CD4-positive, CD25-positive, alpha-beta regulatory T cell (primary cell): ENCODE measurements at places on chromosomes 6 and 20.

GRCh38 chr20:36314734-36315544, 8.8 kb downstream of the DLGAP4 start:
- H3K27me3 ChIP-seq: no peaks in the 10 kb centered on the region
- no peaks in the 10 kb centered on the region for H3K36me3 ChIP-seq
- DNase-seq: no peak
- no peaks in the 10 kb centered on the region for H3K4me1 ChIP-seq
- no peak overlapping the region for H3K27ac ChIP-seq

- no peak overlapping the region for H3K4me3 ChIP-seq
- H3K36me3 ChIP-seq: no peaks in the 10 kb centered on the region
- no peak overlapping the region for H3K27ac ChIP-seq
- no peaks in the 10 kb centered on the region for H3K4me1 ChIP-seq
Observed at GRCh38 chr6:2310042-2310441, 64.6 kb upstream of the GMDS start.

GRCh38 chr20:63734946-63735858, 1.3 kb upstream of the LIME1 start:
- peaks cover 15% of the 10 kb centered on the region for H3K36me3 ChIP-seq
- no peak overlapping the region for H3K4me3 ChIP-seq
- peaks cover 53% of the 10 kb centered on the region for H3K4me1 ChIP-seq
- DNase-seq: no peak

DNA sequence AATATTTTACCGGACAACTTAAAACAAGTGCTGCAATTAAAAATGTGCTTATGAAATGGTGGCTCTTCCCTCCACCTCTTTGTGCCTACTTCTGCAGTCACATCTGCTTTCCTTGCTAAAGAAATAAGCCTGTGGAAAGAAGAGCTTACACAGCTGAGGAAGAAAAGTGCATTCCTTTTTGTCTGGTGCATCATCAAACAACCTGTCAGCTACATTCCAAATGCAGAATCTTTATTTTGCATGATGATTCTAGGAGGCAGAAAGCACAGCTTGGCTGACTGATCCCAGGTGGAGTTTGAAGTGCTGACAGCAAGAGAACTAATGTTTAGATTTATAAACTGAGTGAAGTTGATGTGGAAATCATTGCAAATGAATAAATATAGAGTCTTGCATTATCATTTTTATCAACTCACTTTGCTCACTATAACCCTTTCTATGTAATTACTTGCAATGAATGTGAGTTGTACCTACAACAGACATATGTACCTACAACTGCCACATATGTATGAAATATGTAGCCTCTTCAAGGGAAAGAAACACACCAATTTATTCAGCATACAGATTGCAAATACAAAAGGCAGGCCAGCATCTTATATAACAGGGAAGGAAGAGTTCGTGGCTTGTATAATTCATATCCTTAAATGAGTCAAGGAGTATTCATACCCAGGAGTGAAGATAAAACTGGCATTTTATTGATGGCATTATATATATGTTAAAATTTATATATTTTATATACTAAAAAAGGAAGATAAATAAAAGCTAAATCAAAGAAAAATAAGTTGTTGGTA, 223.4 kb upstream of the MCHR2 start:
- H3K27me3 ChIP-seq: no peaks in the 10 kb centered on the region
- no peaks in the 10 kb centered on the region for H3K36me3 ChIP-seq
- H3K4me1 ChIP-seq: no peaks in the 10 kb centered on the region

- H3K27ac ChIP-seq: no peak overlapping the region
- no peak overlapping the region for H3K4me3 ChIP-seq
- peaks cover 1% of the 10 kb centered on the region for H3K27me3 ChIP-seq
- H3K4me1 ChIP-seq: no peaks in the 10 kb centered on the region
Observed at GRCh38 chr20:9590189-9590588, 75.8 kb downstream of the LAMP5 start.

DNA sequence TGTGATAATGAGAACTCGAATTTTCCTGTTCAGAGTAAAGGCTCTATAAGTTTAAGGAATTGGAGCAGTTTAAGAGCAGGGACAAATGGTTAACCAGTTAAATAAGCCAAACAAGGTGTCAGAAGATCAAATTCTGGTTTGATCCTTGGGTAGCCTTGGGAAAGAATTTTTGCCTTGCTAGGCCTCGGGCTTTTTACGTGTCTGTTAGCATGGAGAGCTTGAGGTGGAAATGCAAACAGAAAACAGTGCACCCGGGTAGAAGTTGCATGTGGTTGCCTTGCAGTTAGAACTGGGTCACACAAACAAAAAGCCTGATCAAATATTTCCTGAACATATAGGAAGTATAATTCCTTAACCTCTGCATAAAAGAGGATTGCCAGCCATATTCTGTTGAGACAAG, 58.3 kb downstream of the RIN2 start:
- H3K4me1 ChIP-seq: no peaks in the 10 kb centered on the region
- H3K27ac ChIP-seq: no peak overlapping the region
- H3K4me3 ChIP-seq: no peak overlapping the region
- peaks cover 3% of the 10 kb centered on the region for H3K27me3 ChIP-seq
- no peaks in the 10 kb centered on the region for H3K36me3 ChIP-seq

DNA sequence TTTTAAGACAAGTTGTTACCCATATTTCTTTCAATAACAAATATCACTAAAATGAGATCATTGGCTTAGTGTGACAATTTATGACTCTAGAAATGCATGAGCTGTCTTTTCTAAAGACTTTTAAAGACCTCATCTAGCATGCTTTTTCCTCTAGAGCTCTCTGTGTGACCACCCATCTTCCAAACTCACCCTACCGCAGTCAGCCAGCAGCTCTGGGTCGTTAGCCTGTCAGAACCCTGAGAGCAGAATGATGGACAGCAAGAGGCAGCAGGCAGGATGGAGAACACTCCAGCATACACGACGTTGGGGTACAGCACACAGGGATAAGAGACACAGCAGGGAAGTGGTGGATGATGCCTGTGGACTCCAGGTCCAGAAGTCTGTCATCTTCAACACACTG, 45.1 kb upstream of the TBX18 start:
- no peaks in the 10 kb centered on the region for H3K4me1 ChIP-seq
- no peaks in the 10 kb centered on the region for H3K36me3 ChIP-seq
- no peak for DNase-seq
- no peak overlapping the region for H3K27ac ChIP-seq

DNA sequence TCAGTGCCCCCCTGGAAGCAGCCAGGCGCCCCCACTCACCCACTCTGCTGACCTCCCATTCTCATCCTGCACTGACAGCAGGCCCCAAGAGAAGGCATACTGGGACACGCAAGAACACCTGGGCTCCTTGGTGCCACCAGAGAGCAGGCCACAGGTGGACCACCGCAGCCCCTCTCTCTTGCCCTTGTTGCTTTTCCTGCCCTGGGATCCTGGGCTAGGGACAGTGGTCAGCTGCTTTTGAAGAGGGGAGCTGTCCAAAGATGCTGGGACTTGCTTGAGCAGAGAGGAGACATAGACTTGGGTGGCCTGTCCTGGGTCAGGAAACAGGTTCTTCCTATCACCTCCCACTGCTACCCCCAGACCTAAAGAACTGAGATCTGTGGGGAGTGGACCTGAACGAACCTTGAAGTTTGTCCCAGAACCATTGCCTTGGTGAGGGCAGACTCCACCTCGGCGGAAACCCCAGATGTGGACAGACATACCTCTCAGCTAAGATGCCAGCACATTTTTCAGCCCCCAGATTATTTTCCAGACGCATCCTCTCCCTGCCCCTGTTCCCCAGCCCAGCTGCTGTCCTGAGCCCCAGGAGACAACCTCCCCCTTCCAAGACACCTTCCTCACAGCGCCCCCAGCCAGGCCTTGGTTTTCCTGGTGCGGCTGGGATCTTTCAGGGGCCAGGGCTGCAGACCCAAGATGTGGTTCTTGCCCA, 1.1 kb downstream of the GLP1R start:
- H3K4me1 ChIP-seq: peaks cover 3% of the 10 kb centered on the region
- H3K27ac ChIP-seq: no peak overlapping the region
- peaks cover 6% of the 10 kb centered on the region for H3K27me3 ChIP-seq
- no peak for DNase-seq

GRCh38 chr6:113654396-113654795, 202.7 kb upstream of the MARCKS start:
- no peak for DNase-seq
- H3K4me3 ChIP-seq: no peak overlapping the region
- no peaks in the 10 kb centered on the region for H3K36me3 ChIP-seq
- H3K4me1 ChIP-seq: no peaks in the 10 kb centered on the region
- no peak overlapping the region for H3K27ac ChIP-seq

- DNase-seq: no peak
- H3K4me3 ChIP-seq: no peak overlapping the region
- H3K27me3 ChIP-seq: no peaks in the 10 kb centered on the region
- H3K36me3 ChIP-seq: no peaks in the 10 kb centered on the region
- H3K4me1 ChIP-seq: no peaks in the 10 kb centered on the region
Observed at GRCh38 chr20:16001286-16001685, 572.0 kb downstream of the KIF16B start.
